Mucosa of descending colon (tissue), 3 donors: ENCODE measurements at places on chromosomes 12 and 14. TPM values are rescaled to one million over a fixed set of nuclear protein-coding genes. Genes with fewer than 3 reads are reported as not detected.

GRCh38 chr12:47112679-47113078, 32.9 kb upstream of the AMIGO2 start:
- DNase-seq, result no peak

GRCh38 chr12:13390381-13390861, 193.9 kb downstream of the EMP1 start:
- DNase-seq, result peak; percentile 95

DNA sequence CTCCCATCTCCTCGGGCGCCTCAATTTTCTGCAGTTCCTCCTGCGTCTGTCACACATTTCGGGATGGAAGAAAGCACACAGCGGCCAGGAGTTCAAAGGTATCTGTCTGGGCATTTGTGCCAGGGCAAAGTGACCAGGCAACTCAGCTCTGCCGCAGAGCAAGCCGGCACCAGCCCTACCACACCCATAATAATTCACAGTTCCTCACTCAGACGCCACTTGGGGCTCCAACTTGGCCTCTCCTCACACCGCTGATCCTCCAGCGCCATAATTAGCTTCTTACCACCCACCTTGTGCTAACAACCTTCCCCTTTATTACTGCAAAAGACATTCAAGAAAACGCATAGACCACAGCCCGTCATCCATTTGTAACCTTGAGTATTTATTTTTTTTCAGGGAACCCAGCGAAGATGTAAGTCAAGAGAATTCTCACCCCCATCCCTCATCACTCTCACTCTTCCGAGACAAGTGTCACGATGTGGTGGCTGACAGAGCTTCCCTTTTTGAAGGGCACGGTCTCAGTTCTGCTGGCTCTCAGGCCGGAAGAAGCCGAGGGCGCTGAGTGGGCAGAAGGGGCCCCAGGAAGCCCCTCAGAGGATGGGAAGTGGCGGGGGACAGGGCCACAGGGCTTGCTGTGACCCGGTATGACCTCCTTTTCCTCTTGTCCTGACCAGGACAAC, 25.2 kb upstream of the NCOR2 start:
- no peak for DNase-seq

DNA sequence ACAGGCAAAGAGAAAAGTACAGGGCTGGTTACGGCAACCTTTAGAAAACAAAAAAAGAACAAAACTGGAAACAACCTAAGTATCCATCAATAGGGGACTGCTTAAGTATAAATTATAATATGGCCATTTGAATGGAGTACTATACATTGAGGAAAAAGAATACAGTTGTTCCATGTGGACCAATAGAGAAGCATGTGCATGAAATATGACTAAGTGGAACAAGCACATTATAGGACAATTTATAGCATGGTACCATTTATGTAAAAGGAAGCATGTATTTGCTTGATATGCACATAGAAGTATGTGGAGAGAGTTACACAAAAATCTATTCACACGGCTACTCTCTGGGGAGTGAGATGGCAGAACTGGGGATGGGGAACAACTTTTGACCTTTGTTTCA, 49.2 kb upstream of the FAM222A start:
- no peak for DNase-seq

- no peak for DNase-seq
Observed at GRCh38 chr14:26730929-26731618, 133.2 kb upstream of the NOVA1 start.

- no peak for DNase-seq
Observed at GRCh38 chr12:65962921-65963861, 138.9 kb downstream of the HMGA2 start.

GRCh38 chr14:68674538-68675232, 118.2 kb downstream of the ZFP36L1 start:
- no peak for DNase-seq

- no peak for DNase-seq
Observed at GRCh38 chr12:3222979-3223378, 145.8 kb downstream of the TSPAN9 start.

GRCh38 chr14:85273099-85273677, 256.8 kb upstream of the FLRT2 start:
- DNase-seq, result no peak

GRCh38 chr12:104951759-104952509, 6.2 kb downstream of the SLC41A2 start:
- DNase-seq, result no peak

DNA sequence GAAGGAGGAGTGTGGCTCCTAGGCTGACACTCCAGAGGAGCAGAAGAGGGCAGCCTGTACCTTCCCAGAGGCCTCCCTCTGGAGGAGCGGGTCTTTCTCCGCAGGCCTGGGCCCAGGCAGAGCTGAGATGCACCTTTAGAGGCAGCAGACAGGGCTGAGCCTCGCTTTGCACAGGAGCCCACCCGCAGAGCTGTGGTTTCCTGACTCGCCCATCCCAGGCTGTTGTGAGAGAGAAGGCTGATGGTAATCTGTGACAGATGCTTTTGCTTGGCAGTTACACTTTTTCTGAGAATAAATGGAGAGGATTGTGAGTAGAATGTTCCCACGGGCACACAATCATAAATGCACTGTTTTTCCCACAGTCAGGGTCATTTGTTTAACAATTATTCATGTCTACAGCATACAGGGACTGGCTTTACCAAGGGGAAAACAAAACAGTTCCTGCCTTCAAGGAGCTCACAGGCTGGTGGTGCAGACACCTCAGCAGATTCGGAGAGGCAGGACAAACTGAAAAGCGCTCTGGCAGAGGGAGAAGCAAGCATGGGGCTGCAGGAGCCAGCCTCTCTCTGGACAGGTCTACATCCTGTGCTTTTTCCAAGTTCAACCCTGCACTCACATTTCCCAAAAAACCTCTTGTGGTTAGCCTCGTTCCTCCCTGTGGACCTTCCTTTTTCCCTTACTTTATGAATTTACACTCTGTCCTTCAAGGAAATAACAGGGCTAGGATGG, 13.9 kb downstream of the EVL start:
- peak; percentile 50 for DNase-seq

- no peak for DNase-seq
Observed at GRCh38 chr14:55126034-55126433, 3.0 kb upstream of the LGALS3 start.

DNA sequence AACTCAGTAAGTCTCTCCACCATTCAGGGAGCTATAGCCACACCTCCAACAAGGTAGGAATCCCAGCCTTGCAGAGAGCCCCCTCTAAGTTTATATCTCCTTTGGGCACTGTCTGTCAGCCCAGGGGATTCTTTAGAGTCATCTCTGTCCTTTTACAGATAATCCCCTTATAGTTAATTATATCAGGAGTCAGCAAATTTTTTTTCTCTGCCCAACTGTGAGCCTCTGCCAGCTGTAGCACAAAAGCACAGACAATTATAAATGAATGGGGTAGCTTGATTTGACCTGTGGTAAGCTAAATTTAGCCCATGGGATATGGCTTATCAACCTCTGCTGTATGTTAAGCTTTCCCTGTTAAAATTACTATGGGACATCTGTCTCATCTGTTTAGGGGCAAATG, 8.3 kb downstream of the CEP128 start:
- DNase-seq, result no peak

DNA sequence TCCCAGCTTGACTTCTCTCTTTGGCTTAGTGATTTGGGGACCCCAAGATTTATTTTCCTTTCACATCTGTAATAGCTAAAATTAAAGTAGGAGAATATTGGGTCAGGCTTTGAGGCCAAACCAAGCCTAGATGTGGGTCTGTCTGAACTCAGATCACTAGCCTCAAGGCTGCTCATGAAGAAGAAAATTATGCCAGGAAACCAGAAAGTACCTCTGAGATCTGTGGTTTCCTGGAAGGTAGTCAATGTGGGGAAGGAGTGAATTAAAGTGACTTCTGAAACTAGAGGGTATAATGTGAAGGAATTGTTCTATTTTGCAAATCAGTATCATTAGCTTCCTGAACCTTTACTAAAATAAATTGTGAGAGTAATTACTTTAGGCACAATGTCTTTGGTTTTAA, 13.4 kb upstream of the CLEC12A start:
- no peak for DNase-seq

DNA sequence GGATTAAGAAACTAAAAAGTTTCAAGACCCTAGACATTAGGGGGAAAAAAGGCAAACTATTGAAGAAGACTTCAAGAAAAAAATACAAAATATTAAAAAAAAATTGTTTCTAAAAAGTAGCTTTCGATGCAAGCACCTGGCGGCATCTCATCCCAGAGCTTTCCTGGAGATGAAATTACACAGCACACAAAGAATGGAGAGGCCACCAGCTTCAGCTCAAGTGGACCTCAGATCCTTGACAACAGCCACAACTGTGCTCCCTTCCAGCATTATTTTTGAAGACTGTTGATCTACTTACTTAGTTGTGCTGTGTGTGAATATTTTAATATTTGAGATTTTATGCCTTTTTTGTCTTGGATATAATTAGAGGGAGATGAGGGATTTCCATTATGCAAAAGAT, 479.0 kb downstream of the GLT1D1 start:
- DNase-seq, result no peak

DNA sequence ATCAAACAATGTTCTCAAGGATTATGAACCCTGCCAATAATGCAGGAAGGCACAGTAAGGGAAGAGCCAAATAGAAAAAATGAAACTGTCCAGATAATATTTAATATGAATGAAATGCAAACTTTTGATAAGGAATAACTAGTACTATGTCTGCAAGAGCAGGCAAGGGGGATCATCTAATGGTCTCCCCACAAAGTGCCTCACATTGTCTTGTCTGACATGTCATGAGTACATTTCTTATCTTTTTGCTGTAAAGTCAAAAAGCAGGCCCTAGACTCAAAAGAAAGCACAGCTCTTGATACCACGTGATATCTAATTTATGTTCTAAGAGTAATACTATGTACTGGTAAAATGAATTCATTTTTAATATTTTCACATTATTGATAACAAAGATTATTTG, 43.9 kb upstream of the GTF2A1 start:
- DNase-seq, result no peak

GRCh38 chr12:93622485-93622884, 50.0 kb downstream of the SOCS2 start:
- DNase-seq, result no peak

- DNase-seq, result no peak
Observed at GRCh38 chr12:31260840-31261239, 65.1 kb downstream of the SINHCAF start.

GRCh38 chr12:117038919-117039318, 60.3 kb downstream of the TESC start:
- DNase-seq, result peak; percentile 6

The PRKAB1 gene
- total RNA-seq, result 127 TPM

The IL26 gene
- not detected for total RNA-seq

The PPP1R1A gene
- total RNA-seq, result 30.0 TPM

The HOXC4 gene
- not detected for total RNA-seq

The RASSF3 gene
- 331 TPM for total RNA-seq

The TAS2R10 gene
- not detected for total RNA-seq
